ENCODE measurements at places on chromosomes 1 and 21.

DNA sequence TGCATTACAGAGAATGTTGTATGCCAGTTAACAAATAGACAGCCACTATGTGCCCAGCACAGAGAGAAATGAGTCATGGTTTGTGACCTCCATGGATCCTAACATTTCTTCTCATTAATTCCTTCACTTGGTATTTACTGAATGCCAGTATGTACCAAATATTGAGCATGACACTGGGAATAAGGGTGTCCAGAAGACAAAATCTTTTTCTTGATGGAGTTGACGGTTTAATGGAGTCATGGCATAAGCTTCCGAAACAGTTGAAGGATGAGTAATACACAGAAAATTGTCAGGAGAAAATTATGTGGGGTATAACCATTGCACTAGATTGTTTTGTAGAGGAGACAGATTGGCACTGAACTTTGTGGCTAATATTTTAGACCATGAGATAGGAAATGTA, 36.9 kb downstream of the PTGFR start:
- DNase-seq = no peak

- peak; percentile 84 for DNase-seq
Observed at GRCh38 chr1:10738061-10739058, 58.1 kb downstream of the CASZ1 start.

DNA sequence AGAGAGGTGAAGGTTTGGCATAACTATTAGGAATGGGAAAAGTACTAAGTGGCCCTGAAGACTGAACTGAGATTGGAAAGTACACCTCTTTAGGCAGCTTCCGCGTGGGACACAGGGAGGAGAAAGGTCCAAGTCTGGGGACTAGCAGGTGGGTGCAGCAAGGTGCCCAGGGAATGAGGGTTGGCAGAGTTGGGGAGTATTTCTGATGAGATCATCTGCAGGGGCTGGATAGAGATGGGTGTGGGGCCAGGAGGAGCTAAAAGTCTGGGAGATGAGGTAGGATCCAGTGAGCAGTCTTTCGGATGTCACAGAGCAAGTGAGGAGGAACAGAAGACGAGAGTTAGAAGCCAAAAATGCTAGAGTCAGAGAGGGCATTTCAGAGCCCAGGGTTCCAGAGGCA, 36.1 kb downstream of the CDCA8 start:
- DNase-seq = no peak

- no peak for DNase-seq
Observed at GRCh38 chr1:182679684-182680083, 4.7 kb downstream of the RGS8 start.

DNA sequence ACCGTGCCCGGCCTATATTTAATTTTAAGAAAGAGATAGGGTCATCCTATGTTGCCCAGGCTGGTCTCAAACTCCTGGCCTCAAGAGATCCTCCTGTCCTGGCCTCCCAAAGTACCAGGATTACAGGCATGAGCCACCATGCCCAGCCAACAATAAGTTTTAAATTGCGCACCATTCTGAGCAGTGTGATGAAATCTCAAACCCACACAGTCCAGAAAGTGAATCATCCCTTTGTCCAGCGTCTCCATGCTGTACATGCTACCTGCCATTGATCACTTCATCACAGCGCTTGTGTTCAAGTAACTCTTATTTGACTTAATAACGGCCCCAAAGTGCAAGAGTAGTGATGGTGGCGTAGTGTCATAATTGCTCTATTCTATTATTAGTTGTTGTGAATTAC, 75.4 kb downstream of the APP start:
- DNase-seq = no peak

GRCh38 chr21:38129711-38130110, 127.1 kb upstream of the KCNJ15 start:
- no peak for DNase-seq

GRCh38 chr1:31944205-31945089, 6.3 kb upstream of the PTP4A2 start:
- DNase-seq = peak; percentile 63

DNA sequence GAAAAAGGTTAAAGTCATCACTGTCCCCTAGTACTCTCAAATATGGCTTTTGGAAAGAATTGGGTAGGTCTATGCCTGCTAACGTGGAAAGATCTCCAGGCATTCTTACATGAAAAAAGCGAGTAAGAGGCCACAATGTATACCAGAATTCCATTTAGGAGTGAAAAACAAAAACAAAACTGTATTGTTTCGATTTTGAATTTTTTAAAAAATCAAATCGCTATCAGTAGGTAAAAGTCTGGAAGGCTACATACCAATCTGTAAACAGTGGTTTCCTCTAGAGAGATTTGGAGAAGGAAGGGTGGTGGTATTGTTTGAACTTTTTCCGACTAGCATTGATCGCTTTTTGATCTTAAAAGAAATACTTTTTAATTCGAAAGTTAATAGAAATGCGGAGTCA, 55.9 kb downstream of the RRAGC start:
- DNase-seq = no peak

DNA sequence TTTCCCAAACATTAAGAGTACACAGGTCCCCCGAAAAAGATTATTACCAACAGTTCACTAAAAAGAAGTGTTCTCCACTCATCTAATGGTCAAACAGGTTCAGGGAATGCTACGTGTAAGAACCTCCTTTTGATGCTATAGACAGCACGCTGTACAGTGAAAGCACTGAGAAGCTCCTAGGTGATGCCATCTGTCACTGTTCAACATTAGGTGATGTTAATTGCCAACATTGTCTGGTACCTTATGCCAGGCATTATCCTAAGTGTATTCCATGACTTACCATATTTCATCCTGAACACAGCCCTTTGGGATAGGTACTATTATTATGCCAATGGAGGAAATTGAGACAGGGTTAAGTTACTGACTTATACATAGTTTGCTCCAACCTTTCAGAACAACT, 82.1 kb downstream of the DAB1 start:
- DNase-seq = no peak

GRCh38 chr1:115830963-115831362, 10.0 kb downstream of the NHLH2 start:
- DNase-seq = no peak

DNA sequence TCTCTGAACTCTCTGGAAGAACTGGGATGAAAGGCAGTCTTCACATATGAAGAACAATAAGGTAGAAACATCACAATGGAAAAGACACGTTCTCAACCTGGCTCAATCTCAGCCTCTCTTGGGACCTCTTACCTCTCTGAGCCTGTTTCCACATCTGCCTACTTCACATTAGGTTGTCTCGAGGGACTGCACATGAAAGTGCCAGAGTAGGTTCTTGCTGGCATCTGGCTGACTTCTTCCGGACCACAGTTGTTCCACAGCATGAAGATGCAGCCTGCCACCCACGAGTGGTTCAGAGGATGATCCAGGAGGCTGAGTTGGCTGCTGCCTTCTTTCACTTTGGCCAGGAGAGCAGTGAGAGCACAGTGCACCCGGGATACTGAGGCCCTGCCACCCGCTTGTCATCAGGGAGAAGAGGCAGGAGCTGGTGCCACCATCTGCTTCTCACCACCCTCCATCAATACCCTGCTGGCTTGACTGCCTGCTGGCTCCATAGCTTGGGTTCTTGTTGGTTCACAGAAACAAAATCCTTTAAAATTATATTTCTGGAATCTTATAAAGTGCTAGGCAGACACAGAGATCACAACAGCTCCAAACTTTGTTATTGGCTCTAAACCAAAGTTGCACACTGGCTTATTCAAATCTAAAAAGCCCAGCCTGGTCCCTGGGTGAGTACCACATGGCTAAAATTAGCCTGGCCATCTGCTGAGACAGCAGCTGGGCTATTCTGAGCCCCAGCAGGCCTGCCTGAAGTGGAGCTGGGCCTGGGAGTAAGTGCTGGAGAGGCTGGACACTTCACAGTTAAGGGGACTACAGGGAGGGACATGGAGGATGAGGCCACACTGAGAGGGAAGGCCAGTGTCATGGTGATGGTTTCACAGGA, 46.9 kb upstream of the LIN9 start:
- DNase-seq = no peak
